ENCODE measurements at places on chromosomes 7 and 10.

DNA sequence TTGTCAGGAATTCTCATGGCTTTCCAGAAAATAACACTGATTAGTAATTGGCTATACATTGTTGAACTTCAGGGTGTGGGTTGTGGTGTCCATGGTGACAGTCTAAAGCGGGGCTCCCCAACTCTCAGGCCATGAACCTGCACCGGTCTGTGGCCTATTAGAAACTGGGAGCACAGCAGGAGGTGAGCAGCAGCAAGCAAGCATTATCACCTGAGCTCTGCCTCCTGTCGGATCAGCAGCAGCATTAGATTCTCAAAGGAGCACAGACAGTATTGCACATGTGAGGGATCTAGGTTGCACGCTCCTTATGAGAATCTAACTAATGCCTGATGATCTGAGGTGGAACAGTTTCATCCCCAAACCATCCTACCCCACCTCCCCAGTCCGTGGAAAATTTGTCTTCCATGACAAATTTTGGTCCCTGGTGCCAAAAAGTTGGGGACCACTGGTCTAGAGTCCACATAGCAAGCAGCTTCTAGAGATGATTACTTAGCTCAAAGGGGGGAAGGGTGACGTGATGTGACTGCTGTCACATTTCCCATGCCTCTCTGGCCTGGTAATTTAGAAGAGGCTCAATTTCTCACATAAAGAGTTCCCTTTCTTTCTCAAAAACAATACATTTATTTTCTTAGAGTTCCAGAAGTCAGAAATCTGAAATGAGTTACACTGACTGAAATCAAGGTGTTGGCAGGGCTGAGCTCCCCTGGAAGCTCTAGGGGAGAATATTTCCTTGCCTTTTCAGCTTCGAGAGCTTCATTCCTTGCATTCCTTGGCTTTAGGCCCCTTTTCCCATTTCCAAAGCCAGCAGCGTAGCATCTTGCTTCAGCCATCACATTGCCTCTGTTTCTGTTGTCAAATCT is 17.6 kb upstream of the FAM221A start:
- DNase-seq = no peak

GRCh38 chr10:24694086-24694485 is 29.6 kb downstream of the ARHGAP21 start:
- no peak for DNase-seq

- no peak for DNase-seq
These were observed 282.3 kb downstream of the GATA3 start for GRCh38 chr10:8336629-8337331.

- no peak for DNase-seq
These were observed 200.3 kb upstream of the LYZL2 start for GRCh38 chr10:30829901-30830300.

GRCh38 chr10:34063592-34063991 is 729.1 kb upstream of the NRP1 start:
- DNase-seq = no peak

- DNase-seq = no peak
These were observed 33.9 kb downstream of the LRRC4 start for GRCh38 chr7:127997226-127997922.

- DNase-seq = no peak
These were observed 63.4 kb downstream of the VAX1 start for GRCh38 chr10:117074621-117075020.

GRCh38 chr10:110356628-110357245 is 52.0 kb upstream of the SMNDC1 start:
- DNase-seq = no peak

GRCh38 chr10:57513637-57514036 is 754.1 kb downstream of the IPMK start:
- DNase-seq = no peak

DNA sequence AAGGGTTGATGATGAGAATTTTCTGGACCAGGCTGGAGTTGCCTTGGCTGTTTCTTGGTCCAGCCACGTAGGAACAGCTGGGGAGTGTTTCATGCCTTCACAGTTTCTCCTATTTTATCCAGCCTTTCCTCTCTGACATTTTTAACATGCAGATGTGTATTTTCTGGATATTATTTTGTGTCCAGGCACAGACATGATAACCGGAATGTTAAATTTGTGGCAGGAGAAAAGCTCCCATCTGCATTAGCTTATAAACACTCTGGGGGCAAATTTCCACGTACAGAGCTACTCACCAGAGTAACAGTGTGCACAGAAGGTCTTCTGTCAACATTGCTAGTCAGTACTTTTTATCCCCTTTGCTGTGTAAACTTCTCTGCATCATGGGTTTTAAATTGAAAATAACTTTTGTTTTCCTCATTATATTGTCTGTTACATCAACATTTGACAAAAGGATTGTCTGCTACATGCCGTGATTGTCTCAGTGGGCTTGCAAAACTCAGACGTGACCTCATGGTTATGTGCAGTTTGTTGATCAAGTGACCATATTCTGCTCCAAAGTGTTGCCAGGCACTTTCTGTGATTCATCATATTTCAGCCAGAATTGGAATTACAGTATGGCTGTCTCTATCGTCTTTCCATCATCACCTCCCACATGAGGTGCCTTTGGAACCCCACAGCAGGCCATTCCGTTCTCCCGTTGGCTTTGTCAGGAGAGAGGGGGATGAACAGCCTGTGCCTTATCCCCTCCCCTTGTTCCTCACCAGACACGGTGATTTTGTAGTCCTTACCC is 41.4 kb downstream of the INSYN2A start:
- DNase-seq = no peak

DNA sequence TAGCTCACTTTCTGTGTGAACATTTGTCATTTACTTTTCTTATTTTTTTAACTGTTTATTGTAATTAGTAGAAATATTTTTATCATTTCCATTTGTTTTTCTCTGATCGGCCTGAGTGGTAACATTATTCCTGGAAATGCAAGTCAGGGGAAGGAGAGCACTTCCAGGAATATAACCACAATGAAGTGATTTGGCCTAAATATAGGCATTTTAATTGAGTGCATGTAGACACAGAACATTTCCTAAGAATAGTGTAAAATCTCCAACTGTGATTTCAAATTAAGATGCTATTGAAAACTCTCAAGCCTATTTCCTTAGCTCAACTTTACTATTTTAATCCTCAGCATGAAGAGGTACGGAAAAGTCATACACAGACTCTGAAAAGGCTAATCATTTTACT is 86.5 kb upstream of the SKAP2 start:
- DNase-seq = no peak

DNA sequence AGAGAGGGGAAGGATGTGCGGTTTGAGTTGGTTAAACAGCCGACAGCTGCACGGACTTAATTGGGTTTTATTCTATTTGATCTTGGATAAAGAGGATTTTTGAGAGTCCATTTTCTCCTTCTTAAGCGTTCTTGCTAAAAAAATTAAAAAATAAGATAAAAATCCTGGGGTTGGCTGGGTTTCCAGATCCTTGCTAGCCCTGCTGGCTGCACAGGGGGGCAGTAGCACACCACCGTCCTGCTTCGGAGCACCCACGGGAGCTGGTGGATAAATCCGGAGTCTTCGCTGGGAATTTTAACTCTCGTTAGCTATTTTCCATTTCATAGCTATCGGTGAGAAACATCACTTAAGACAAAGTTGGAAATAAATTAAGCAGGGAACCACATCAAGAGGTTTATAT is 792.0 kb downstream of the TYW1 start:
- peak; percentile 11 for DNase-seq

- DNase-seq = no peak
These were observed 554 bp downstream of the FRA10AC1 start for GRCh38 chr10:93701866-93702209.

DNA sequence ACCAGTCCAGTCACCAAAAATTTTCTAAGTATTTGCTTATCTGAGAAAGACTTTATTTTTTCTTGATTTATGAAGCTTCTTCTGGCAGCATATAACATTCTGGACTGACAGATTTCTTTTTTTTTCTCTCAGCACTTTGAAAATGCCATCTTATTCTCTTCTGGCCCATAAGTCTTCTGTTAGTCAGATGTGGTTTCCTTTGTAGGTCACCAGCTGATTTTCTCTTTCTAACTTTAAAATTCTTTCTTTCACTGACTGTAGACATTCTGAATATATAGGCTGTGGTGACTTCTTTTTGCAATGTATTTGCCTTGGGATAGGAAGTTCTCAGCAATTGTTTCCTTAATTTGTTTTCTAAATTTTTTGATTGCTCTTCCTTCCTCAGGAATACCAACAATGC is 172.5 kb downstream of the CCDC7 start:
- DNase-seq = no peak

- no peak for DNase-seq
These were observed 12.3 kb downstream of the ZNF316 start for GRCh38 chr7:6649241-6649961.

- no peak for DNase-seq
These were observed 2.6 kb upstream of the C10orf71 start for GRCh38 chr10:49296382-49296781.

DNA sequence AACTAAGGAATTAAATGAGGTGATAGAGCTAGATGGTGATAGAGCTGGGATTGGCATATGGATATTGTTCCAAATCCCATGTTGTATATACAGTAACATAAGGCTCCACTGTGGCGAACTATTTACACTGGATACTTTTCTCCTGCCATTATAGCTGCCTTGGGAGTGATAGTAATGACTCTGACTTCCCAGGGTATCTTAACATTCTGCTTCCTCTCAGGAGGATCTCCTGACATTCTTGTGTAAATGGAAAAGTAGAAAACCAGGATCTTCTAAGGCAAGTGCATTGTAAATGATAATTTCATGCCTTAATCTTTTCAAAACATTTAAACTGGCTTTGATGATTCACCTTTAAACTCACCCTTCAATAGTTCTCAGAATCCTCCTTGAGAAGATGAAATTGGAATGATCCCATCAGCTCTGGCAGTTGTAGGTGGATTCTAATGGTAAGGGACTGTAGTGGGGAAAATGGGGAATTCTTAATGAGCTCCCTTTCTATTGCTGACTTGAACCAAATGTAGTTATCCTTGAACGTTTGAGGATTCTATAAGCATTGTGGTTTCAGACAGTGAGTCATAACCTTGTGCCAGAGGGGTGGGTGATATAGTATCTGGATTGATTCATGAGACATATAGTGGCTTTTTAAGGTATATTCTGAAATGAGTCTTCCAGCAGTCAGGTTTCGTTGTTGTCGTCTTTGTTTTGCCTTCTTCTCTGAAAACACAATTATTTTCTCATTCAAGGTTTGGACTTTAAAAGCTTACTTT is 450.0 kb downstream of the SUGCT start:
- no peak for DNase-seq

DNA sequence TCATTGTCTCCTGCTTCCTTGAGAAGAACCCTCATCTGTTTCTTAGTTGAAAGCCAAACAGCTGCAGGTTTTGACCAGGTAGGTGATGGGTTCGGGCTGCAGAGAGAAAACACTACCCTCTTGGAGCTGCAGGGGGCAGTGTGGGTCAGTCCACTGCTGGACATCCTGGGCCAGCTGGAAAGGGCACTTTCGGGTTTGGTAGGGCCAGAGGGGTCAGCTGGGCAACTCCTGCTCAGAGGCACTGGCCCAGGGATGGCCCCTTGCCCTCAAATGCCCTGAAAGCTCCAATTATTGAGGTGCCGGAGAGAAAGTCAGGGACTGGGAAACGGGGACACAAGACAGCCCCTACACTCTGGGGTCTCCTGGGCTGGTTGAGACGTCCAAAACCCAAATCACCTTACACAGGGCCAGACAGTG is 90.7 kb downstream of the MKI67 start:
- DNase-seq = no peak

- no peak for DNase-seq
These were observed 573.2 kb downstream of the GLRX3 start for GRCh38 chr10:130709415-130709814.

DNA sequence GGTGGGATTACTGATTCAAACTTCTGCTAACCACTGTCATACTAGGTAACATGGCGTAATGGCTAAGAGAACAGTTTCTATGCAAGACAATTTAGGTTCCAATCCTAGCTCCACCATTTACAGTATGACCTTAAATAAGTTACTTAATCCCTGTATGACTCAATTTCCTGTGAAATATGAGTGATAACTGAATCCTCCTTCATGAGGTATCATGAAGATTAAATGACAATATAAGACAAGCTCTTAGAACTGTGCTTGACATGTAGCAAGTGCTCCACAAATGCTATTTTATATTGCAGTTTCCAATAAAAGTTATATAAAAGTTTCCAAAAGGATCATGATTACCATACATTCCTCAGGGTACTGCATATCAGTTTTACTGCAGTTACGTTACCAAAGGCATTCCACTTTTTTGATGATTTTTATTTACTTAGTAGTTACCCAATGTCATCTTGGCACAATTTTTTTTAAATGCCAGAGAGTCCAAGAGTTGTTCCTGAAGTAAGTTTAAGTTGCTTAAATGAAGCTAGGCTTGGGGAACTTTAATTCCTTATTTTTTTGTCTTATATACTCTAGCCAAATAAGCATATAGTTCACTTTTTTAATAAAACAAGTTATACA is 7.1 kb downstream of the DOCK4 start:
- no peak for DNase-seq

GRCh38 chr10:83346266-83346910 is 792.9 kb upstream of the GHITM start:
- DNase-seq = no peak

GRCh38 chr10:131162866-131163843 is 148.4 kb downstream of the TCERG1L start:
- peak; percentile 0 for DNase-seq

DNA sequence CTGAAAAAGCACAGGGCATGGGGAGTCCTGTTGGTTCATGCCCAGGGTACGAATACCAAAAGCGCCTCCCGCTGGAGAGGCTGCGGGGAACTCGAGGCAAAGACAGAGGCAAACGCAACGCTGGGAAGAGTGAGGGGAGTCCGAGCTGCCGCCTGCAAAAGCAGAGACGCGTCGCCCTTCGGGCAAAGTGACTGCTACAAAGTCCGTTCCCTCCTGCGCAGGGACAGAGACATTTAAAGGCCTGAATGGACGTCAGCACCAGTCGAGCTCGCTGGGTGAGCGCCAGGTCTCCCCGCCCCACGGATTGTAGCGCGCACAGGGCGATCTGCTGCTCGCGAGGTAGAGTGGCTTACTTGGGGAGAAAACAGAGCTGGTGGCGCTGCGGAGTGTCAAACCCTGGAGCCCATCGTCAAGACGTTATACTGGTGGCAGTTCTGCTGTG is 732.8 kb downstream of the ZWINT start:
- DNase-seq = peak; percentile 54

- DNase-seq = no peak
These were observed 22.2 kb upstream of the LYZL1 start for GRCh38 chr10:29266641-29267040.

- no peak for DNase-seq
These were observed 43.5 kb upstream of the MSRB2 start for GRCh38 chr10:23051855-23052331.

- no peak for DNase-seq
These were observed 133.4 kb upstream of the TCERG1L start for GRCh38 chr10:131444862-131445461.

GRCh38 chr10:130062976-130063375 is 47.7 kb downstream of the C10orf143 start:
- no peak for DNase-seq

DNA sequence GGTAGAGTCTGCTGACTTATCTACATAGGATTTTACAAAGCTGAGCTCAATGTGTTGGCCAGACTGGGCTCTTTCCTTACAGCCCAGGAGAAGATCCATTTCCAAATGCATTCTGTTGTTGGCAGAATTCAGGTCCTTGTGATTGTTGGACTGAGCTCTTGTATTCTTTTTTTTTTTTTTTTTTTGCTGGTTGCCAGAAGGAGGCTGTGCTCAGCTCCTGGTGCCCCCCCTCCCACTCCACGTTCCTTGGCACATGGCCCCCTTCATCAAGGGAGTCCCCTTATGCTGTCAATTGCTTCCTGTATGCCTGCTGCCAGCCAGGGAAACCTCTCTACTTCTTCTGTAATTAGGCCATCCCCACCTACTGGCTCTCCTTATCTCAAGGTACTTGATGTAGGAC is 518.1 kb upstream of the AKR1E2 start:
- DNase-seq = no peak

GRCh38 chr10:86290933-86291615 is 75.5 kb downstream of the GRID1 start:
- DNase-seq = no peak
